ENCODE measurements at places on chromosomes 11 and 22.

- no peak for DNase-seq
These were observed 60.3 kb downstream of the NECTIN1 start for GRCh38 chr11:119668676-119669075.

DNA sequence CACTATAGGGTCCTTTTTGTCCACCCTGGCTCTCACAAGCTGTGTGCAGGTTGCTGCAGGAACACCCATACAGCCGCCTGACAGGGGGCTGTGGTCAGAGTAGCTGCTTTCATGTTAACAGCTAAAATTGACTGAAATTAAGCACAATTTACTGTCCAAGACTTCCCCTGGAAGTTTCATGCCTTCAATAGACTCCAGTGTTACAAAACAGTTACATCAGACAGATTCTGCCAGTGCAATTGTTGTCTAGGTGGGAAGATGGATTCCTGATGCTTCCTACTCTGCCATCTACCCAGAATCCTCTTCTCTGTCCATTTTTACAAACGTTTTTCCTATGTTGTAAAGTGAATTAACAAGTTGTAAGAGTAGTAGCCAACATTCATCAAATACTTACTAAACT is 5.3 kb upstream of the TSKU start:
- no peak for DNase-seq

DNA sequence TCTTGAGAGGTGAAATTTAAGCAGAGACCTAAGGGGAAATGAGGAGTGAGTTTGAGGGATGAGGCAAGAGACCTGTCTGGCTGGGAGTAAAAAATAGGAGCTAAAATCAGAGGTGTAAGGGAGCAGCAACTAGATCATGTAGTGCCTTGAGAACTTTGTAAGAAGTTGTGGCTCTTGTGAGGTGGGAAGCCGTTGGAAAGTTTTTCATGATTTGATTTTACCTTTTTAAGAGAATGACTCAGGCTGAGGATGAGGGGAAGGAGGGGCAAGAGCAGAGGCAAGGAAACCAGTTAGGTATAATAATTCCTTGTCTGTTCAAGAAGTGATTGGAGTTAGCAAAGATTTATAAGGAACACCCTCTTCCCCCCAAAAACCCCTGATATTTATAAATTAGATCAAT is 25.8 kb downstream of the QSER1 start:
- DNase-seq, result no peak

DNA sequence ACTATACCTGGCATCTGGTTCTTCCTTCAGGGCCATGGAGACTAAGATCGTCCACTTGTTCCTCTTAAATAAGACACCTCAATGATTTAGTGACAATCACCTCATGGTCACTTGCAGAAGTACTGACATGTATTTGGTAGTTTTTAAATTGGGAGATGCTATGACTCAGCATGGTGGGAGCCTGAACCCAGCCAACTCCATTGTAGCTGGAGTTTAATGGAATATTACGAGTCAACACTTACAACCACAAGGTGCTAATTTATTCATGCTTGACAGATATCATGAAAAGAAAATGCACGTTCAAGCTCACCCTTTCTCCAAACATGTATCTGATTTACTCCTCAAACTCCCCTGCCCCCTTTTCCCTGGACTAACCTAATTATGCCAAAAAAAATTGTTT is 16.6 kb upstream of the APOL3 start:
- DNase-seq, result no peak

DNA sequence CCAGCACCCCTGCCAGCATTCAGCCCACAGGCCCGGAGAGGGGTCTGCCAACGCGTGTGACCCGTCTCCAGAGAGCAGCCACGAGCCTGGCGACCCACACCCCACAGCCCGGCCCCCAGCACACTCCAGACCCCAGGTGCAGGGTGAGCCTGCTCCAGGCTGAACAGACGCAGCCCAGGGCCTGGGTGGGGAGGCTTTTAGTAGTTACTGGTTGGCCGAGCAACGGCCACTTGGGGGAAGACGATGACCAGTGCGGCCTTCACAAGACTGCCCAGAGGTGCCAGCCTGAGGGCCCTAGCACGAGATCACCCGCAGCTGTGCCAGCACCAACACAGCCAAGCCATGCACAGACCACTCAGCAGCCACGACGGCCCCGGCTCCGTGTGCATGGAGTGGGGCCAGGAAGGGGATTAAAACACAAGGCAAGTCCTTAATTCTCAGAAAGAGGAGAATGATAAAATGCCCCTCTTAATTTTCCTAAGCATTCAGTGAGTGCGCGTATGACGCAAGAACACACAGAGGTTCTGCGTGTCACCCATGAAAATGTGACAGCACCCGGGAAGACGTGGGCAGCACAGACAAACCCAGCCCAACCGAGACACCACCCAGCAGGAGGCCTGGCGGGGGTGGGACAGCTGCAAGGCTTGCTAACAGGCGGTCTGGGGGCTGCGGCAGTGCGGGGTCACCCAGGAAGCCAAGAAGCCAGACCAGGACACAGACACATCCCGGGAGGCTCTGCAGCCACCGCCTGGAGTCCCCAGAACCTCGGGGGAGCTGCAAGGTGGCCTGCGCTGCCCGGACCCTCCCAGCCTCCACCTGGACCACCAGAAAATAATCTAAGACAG is 47.6 kb downstream of the BRD1 start:
- DNase-seq, result no peak

DNA sequence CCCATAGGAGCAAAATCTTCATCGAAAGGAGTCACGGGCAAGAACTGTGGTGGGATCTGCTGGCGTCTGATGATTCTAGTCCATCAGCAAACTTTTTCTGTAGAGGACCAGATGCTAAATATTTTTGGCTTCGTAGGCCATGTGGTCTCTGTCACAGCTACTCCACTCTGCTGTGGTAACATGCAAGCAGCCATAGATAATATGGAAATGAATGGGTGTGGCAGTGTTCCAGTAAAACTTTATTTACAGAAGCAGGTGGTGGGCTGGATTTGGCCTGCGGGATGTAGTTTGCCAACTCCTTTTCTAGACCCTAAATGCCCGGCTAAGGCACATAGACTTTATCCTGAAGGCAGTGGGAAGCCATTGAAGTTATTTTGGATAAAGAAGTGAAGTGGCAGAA is 32.9 kb downstream of the BMAL1 start:
- DNase-seq, result no peak

DNA sequence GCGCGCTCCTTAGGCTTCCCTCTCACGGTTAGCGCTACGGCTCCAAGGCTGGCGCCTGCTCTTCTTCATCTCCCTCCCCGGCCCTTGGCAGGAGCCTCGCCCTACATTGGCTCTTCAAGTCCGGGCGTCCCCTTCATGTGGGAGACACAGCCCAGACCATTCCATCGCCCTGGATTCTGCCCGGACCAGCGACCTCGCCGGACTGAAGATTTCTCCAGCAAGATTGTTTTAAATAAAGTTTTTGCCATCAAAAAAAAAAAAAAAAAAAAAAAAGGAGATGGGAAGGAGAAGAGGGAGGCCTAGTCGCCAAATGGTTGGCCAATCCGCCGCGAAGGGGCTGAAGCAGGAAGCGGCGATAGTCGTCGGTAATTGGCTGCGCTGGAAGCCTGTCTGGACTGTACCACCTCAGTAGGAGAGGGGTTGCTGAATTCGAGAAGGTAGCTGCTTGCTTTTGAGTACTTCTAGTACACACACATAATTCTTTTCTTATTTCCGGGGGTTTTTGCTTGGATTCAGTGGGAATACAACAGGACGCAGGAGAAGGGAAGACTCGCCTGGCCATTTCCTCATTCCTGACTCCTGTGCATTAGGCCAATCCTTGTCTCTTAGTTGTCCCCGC is 688 bp upstream of the ZDHHC5 start:
- peak; percentile 99 for DNase-seq

- DNase-seq, result peak; percentile 66
These were observed 20.1 kb upstream of the BDNF start for GRCh38 chr11:27720277-27720830.

GRCh38 chr11:79201677-79202347 is 239.0 kb downstream of the TENM4 start:
- no peak for DNase-seq

GRCh38 chr22:46219636-46220035 is 30.5 kb downstream of the CDPF1 start:
- DNase-seq, result no peak

GRCh38 chr11:129453293-129453721 is 77.7 kb downstream of the BARX2 start:
- no peak for DNase-seq

- no peak for DNase-seq
These were observed 14.5 kb downstream of the ARVCF start for GRCh38 chr22:20002128-20002527.

GRCh38 chr11:100684101-100685065 is 2.7 kb upstream of the ARHGAP42 start:
- no peak for DNase-seq

DNA sequence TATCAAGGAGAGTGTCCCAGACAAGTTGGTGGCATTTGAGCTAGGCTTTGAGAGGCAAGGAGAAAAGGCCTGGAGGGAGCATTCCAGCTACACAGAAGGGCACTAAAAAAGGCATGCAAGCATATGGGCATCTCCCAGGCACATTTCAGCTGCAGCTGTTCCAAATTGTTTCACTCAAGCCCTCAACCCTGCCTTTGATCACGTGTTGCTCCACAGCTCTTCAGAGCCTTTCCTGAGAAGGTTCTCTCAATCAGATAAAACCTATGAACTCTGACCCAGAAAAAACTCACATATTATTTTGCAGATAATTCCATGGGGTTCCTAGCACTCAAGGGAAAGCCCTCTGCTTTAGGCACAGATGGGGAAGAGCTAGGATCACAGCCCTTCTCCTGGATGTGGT is 24.4 kb upstream of the HSPA8 start:
- DNase-seq, result no peak

DNA sequence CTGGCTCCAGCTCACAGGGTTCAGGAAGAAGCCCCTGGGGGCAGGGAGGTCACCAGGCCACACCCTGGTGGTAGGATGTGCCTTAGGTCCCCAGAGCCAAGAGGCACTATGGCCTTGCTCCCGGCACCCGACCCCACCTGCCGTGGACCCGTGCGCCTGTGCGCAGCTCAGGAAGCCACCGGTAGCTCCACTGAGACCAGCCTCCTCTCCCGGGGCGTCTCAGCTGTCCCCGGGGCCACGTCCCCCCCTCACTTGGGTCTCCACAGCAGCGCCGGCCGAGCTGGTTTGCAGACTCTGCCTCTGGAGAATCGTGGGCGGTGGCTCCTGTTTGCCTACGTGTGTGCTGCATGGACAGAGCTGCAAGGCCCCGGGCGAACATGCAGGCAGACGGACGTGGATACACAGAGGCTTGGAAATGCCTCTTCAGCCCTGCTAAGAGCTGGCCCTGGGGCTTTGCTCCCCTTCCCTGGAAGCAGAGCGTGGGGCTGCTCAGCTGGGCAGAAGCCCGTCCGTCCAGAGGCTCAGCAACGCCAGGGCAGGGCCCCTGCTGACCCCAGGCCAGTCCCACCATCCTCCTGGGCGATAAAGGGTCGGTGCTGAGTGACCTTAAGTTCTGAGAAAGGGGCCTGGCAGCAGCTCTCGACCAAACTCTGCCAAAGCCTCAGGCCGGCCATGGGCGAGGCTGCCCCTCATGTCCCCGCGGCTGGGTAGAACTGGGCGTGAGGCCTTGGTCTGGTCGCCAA is 15.3 kb upstream of the MUC5B start:
- DNase-seq, result no peak

DNA sequence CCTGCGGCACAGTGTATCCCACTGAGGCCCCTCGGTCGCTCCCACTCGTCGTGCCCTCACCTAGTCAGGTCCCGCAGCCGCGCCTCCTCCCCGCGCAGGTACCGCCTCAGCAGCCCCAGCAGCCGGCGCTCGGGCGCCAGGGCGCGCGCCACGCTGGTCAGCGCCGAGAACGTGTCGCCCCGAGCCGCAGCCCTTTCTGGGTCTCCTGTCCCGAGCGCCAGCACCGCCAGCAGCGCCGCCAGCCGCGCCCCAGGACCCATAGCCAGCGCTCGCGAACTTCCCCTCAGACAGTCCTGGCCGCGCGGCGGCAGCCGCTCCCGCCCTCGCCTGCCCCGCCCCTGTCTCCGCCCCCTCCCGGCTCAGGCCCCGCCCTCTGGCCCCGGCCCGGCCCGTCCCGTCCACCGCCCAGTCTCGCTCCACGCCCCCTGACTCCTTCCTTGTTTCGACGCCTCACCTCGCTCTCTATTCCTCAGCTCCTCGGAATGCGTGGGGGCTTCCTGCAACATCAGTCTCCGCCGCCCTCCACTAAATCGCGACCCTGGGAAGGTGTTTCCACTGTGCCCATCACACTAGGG is at the start of gene P4HA3:
P4HA3 (minus strand) TSS at position 289 of the 575 bp plus-strand sequence; CDS start at position 260, 29 bp downstream.
- peak; percentile 52 for DNase-seq

DNA sequence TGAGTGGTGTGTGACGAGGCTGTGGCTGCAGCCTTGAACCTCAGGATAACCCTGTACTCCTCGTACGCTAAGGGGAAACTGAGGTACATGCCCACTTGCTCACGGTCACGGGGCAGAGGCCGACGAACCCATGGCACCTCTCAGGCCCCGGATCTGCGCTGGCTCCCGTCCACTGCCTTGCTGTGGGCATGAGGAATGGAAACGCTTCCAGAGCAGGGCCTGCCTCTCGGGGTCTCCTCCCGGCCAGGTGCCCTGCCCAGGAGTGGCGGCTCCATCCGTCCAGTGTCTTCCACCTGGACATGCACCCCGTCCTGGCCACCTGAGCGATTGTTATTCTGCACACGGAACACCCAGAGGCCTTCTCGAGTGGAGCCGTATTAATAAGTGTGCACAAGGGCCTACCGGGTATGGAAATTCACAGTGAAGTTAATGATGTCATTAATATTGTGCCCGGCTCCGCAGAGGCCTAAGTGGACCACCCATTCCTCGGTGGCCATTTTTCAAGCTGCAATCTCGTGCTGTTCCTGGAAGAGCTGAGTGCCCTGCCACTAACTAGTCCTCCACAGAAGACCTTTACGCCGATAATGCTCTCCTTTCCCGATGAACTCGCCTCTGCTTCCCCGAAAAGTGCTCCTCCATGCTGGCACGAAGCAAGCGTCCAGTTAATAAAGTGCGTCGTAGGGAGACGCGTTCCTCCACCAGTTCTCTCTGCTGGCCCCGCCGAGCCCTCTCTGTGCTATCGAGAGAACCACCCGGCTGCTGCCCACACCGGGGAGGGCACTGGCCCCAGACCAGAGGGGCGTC is 927.9 kb downstream of the BRD1 start:
- DNase-seq, result no peak

DNA sequence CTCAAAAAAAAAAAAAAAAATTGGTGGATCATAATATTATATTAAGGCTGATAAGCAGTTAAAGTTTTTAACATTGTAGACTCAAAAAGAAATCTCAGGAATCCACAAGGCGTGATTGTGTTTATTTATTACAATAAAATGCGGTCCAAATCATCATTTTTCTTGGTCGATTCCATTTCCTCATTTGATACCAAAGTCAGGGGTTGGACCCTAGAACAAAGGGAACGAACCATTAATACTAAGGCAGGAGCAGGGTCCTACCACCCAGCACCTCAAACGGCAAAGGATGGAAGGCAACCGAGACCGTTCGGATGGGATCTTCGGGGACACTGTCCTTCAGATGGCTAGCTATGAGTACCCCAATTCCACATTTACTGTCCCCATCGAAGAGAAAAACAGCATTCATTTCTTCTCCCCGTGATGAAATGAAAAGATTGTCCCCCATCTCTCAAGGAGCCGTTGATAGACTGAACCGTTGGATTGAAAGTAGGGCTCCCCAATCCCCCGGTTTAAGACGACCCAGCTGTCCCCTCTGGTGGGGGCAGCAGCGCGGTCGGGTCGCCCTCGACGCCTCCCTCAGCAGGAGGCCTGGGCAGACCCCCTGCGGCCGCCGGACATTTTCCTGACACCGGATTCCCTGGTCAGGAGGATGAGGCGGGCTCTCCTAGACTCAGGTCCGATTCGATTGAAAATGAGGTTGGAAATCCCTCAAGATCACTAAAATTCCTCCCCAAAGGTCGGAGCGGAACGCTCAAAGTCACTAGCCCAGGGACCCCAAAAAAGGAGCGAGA is 607 bp downstream of the DMC1 start:
- DNase-seq, result peak; percentile 3

Data from fibroblast of skin of back (primary cell).